ENCODE measurements at places on chromosomes 16 and 17. TPM values are rescaled to one million over a fixed set of nuclear protein-coding genes. Genes with fewer than 3 reads are reported as not detected.

GRCh38 chr16:84635702-84636101 lies 12.6 kb upstream of the KLHL36 start:
- no peak for DNase-seq

- DNase-seq: no peak
Measured at GRCh38 chr16:66493490-66494401, 56.2 kb downstream of the TK2 start.

ZFP3 gene
- total RNA-seq: 1.9 TPM

DNA sequence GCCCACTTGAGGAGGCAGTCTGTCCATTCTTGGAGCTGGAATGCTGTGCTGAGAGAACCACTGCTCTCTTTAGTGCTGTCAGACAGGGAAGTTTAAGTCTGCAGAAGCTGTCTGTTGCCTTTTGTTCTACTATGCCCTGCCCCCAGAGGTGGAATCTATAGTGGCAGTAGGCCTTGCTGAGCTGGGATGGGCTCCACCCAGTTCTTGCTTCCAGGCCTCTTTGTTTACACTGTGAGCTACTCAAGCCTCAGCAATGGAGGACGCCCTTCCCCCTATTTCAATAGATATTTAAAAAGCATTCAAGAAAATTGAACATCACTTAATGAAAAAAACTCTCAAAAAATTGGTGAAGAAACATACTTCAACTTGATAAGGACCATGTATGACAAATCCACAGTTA lies 313.5 kb downstream of the PHKB start:
- DNase-seq: no peak

DNA sequence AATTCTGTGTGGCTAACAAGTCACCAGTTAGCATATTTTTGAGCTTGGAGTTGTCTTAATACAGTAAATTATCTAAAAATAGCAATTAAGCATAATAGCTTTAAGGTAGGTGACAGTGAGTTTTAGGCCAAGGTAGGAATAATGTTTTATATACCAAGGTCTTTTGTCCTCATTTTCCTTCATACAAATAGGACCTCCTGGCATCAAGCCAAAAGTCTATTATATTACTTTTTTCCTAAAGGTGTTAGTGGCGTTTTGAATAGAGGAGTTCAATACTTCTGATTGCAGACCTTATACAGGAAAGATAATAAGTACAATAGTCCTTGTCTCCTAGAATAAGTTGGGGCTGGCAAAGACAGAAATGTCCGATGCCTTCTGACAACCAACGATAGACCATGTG lies 2277.7 kb downstream of the TP53TG3F start:
- no peak for DNase-seq

- DNase-seq: no peak
Measured at GRCh38 chr17:50588391-50589049, 28.0 kb downstream of the CACNA1G start.

SLFN12 gene
- 7.8 TPM for total RNA-seq

SPNS3 gene
- 1.9 TPM for total RNA-seq

PRCD gene
- not detected for total RNA-seq

DNA sequence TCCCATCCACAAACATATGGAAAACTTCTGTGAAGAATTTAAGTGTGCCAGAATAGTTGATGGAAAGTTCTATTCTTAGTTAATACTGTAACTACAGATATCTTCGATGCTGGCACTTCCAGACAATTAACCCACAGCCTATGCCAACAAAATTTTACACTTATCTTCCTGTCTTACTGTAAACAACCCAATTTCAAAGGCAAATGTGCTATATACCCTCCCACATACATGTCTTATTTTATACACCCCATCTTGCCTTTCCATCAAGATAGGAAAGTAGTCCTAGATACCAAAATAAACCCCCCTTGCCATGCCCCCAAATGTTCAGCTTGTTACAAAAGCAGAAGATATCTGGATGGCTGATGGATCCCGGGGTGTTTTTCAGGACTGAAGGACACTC lies 306.3 kb downstream of the SLC39A11 start:
- no peak for DNase-seq

ABCC3 gene
- total RNA-seq: not detected

SRRM2 gene
- 680 TPM for total RNA-seq

GRCh38 chr16:6977291-6977690 lies 355.4 kb upstream of the RBFOX1 start:
- DNase-seq: no peak

GRCh38 chr16:1770328-1771187 lies 785 bp downstream of the NME3 start:
- peak; percentile 83 for DNase-seq

DNA sequence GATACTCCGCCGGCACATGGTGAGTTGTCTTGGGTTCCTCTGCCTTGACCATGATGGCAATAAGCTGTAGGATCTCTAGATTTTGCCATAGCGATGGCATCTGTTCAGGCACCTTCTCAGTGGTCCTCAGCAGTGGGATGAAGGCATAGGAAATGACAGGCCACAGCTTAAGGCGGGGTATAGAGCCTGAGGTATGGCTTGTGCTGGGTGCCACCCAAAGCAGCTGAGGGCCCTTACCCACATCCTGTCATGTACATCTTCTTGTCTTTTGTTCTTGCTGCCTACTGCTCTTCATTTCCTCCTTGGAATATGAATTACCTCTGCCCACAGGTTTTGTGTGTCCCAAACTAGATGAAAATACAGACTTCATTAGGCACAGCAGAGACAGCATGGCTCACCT lies 29.5 kb downstream of the KAT7 start:
- DNase-seq: peak; percentile 80

DNA sequence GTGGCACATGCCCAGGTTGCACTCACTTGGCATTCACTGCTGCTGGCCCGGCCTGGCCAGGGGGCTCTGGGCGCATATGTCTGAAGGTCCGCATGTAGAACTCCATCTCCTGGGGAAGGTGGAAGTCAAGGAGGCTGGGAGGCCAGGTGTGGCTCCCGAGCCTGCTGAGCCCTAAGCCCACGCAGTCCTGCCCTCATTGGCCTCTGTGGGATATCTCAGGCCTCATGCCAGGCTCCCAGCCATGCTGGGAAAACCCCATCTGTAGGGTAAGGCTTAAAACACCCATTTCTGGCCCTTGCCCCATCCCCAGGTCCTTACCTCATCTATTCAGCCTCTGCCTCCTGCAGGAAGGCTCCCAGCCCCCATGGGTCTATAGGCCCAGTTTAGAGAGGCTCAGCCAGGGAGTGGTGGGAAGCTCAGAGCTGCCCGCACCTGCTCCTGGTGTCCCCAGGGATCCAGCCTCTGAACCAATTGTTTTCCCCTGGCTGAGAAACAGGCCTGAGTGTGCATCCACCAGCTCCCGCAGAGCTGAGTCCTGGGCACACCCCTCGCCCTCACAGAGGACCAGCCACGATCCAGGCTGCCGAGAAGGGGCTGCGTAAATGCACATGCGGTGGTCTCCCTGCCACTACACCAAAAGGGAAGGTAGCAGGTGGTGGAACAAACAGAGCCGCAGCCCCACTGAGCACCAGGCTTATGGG lies 2.3 kb upstream of the TPPP3 start:
- DNase-seq: no peak

- no peak for DNase-seq
Measured at GRCh38 chr17:56121191-56122051, 31.9 kb upstream of the ANKFN1 start.

GRCh38 chr17:82281502-82282238 lies 8.2 kb upstream of the CSNK1D start:
- no peak for DNase-seq

SLC52A1 gene
- 0.14 TPM for total RNA-seq

DNA sequence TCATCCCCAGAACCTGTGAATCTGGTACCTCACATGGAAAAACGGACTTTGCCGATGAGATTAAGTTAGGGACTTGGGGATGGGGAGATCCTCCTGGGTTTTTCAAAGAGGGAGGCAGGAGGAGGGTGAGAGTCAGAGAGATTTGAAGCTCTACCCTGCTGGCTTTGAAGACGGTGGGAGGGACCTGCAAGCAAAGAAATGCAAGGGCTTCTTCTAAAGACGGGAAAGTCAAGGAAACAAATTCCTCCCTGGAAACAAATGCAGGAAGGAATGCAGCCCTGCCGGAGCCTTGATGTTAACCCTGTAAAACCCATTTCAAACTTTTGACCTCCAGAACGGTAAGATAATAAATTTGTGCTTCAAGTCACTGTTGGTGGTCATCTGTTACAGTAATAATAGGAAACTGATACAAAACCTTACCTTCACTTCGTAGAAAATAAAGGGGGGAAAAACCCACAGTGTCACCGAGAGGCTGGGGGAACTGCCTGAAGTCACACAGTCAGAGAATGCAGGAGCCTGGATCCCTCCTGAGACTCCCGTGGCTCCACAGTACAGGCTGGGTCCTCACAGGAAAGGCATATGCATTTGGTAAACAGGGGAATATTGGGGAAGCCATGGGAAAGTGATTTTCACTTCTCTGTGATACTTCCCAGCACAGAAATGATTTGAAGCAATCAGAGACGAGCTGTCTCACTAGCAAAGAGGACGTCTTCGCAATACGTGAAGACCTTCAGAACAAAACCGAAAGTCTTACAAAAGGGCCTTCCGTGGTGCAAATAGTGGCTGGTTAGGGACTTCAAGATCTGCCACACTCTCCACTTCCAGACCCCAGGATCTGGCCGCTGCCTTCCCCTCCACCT lies 58.9 kb upstream of the CLEC3A start:
- no peak for DNase-seq

GRCh38 chr16:30780549-30780948 lies 6.5 kb downstream of the ZNF629 start:
- no peak for DNase-seq

DNA sequence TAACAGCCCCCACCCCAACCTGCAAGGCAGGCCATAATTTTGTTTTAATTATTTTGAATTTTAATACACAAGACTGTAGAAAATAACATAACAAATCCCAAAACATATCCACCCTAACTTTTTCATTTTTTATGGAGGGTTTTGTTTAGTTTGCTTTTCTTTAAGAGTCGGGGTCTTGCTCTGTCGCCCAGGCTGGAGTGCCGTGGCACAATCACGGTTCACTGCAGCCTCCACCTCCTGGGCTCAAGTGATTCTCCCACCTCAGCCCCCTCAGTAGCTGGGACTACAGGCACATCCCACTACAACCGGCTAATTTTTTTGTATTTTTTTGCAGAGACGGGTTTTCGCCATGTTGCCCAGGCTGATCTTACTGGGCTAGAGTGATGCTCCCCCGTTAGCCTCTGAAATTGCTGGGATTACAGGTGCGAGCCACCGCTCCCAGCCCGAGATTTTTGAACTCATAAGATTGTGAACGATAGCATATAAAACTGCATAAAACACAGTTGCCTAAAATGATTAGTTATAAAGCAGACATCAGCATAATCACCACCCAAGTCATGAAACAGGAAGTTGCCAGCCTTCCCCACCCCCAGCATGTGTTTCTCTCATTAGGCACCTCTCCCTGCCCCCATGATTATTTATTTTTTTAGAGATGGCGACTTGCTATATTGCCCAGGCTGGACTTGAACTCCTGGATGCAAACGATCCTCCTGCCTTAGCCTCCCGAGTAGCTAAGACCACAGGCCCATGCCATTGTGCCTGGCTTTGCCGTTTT lies 13.6 kb upstream of the DOC2B start:
- no peak for DNase-seq

DNA sequence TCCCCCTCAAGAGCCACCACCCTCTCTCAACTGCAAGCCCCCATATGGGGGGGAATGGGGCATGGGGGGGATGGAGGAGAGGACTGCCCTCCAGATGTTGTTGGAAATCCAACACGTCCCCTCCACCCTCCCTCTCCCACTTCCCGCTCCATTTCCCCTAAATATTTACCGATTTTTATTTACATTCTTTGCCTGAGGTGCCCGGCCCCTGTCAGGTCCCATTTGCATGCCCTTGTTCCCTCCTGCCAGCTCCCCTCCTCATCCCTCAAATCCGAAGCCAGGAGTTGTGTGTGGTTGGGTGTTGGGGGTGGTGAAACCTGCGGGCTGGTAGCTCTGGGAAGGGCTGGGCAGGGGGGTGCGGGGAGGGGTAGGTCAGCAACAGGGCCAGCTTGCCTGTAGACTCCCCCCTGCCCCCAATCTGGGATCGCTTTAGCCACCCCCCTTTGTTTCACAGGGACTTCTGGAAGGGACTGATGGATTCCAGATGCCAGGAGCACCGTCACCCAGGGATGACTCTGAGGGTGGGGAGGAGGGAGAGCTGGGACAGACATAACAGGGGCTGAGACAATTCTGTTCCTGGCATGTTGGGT lies 39.7 kb upstream of the NGFR start:
- DNase-seq: no peak

FBXW10B gene
- total RNA-seq: 0.35 TPM

TBC1D26 gene
- not detected for total RNA-seq

- no peak for DNase-seq
Measured at GRCh38 chr17:71726341-71726740, 394.5 kb upstream of the SOX9 start.

DNA sequence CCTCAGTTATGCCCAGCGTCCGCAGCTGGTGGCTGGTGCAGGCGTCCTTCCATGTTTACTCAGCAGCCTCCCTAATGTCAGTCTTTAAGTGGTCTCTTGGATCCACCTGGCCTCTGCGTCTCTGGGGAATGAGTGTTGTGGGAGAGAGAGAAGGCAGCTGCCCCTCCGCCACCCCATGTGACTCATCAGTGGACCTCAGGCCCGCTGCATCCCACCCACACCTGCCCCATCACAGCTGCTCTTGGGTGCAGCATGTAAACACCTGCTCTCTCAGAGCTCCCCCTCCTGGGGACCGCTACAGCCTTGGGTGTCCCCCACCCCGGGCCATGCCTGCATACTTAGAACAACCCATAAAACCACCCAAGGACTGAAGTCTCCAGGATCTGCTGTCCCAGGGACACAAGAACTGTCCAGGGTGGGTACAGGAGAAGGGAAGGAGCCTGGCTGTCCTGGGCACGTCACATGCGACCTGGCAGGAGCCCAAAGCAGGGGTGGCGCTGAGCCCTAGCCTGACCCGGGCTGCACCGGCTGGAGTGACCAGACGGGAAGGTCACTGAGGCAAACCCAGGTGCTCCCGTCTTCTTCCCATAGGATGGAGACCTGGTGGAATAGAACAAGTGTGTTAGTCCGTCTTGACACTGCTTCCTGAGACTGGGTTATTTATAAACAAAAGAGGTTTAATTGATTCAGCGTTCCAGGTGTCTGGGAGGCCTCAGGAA lies 4.2 kb downstream of the C16orf90 start:
- no peak for DNase-seq

GRCh38 chr16:47036201-47036600 lies 62.7 kb upstream of the DNAJA2 start:
- no peak for DNase-seq

GRCh38 chr16:67249178-67250044 lies 632 bp downstream of the SLC9A5 start:
- DNase-seq: no peak

ITPRIPL2 gene
- 57.6 TPM for total RNA-seq

Measured in activated CD4-positive, alpha-beta T cell treated with anti-CD3 and anti-CD28 coated beads, Interleukin-2, amount 10 ng/mL, durations not matched to agents 24 days and 14 days (primary cell).